ENCODE measurements at places on chromosomes 6 and 20.

DNA sequence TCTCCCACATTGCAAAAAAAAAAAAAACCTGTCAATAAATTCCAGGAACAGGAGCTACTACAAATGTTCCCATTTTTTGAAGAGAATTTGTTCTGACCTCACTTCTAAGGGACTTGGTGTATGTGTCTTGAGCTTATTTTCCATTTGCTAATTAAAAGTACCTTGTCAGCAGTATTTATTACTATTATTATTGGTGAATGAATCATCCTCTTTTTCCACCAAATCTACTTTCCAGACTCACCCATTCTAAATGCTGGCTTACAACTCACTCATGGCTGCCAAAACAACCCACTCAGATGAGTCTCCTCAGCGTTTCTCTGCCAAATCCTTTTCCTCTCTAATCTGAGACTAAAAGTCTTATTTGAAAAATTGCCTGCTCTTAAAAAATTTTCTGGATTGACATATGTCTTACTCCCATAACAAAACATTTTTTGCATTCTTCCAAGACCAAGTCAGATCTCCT lies 33.2 kb upstream of the TASP1 start:
- DNase-seq: no peak

DNA sequence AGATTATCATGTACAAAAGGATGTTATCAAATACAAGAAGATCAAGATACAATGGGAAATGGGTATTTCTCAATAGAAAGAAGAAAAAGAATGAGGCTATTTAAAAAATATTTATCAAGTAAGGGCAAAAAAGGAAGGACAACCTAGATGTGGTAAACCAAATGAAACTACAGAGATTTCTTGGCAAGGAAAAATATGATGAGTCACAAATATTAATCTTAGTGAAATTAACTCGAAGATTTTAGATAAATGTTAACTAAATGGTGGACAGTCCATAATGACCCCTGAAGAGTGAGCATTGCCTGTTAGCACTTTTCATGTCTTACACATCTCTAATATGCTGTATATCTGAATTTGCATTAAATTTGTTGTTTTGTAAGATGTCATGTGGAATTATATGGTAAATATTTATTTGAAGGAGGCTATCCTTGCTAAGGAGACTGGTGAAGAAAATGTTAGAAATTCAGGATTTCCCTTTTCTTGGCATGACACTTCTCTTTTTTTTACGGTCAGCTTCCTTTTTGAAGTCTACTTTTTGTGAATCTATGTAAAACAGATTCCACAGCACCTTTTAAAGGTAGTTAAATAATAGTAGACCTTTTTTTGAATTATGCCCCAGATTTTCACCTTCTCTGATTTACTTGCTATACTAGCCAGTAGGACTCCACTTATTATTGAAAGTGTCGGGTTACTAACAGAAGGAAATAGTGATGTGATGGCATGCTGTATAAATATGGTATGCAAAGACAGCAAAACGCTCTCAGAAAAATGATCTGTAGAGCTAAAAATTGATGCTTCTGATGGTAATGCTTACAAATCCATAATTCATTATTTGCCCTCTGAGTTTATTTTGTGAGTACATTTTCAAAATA lies 120.5 kb downstream of the HIVEP1 start:
- DNase-seq: no peak

DNA sequence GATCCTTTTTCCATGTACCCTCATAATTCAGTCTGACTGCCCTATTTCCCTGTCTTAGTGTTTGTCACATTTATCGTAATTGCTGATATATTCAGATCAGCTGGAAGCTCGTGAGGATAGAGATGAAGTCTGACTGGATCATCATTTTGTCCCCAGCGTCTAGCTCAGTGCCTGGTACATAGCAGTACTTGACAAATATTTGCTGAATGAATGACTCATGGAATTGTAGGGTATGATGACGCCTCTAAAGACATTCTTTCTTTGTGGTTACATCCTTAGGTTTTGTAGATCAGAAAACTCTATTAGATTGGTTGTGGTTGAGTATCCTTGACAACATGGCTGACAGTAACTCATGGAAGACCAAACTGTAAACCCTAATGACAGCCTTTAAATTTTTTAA lies 68.9 kb downstream of the MTHFD1L start:
- DNase-seq: no peak

GRCh38 chr6:3269281-3269975 lies 10.7 kb downstream of the PSMG4 start:
- peak; percentile 6 for DNase-seq

GRCh38 chr20:10868299-10868698 lies 194.5 kb upstream of the JAG1 start:
- DNase-seq: no peak

Measured in stimulated activated CD4-positive, alpha-beta T cell treated with anti-CD3 and anti-CD28 coated beads, TNF-alpha, amount 100 ng/mL, for 48 hours (primary cell).